ENCODE measurements at places on chromosomes 1 and 21.

- DNase-seq: no peak
Measured at GRCh38 chr1:31691951-31692350, 11.9 kb downstream of the COL16A1 start.

DNA sequence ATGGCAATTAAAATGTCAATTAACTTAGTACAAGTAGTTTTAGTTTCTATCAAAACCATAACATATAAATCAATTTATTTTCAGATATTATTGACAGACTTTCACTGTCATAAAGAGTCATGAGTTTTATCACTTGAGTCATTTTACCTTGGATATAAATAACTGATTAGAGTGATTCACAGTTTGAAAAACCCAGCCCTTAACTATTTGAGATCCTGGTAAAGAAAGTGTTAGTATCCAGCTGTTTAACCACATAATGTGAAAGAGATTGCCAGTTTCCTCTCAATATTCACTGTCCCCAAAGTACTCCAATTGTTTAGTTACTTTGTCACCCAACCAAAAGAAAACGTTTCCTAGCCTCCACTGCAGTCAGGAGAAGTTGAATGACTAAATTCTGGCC, 91.3 kb downstream of the UCHL5 start:
- DNase-seq: no peak

DNA sequence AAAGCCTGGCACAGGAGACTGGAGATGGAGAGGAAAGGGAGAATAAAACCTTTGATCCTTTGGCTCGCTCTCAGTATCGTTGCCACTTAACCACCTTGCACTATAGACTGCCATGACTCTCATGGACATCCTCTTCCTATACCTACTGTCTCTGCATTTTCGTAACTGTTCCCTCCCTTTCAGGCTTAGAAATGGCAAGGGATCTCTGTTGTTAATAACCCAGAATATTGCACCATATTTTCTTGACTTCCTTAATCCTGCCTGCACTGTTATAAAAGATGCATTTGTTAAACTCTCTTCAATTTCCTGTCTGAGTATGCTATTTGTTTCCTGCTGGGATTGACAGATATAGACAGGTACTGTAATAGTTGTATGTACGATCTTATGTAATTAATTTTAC, 38.6 kb downstream of the CYYR1 start:
- DNase-seq: no peak

- no peak for DNase-seq
Measured at GRCh38 chr1:153614906-153615305, 1.2 kb downstream of the S100A14 start.

DNA sequence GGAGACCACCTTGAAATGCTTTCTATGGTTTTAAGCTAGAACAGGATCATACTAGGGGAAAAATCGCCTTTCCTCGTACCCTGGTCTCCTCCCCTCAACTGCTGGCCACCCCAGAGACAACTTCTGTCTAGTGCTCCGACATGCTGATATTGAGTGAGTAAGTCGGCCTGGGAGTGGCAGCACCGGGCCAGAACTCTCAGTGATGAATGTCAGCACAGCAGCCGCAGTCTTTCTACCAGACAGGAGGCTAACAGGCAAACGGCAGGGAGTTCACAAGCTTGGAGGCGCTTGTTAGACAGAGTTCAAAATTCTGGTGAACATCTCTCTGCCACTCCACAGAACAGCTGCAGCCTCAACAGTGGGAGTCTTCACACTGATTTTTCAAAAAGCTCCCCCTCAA, 716.9 kb downstream of the ADGRL2 start:
- DNase-seq: no peak

- DNase-seq: peak; percentile 13
Measured at GRCh38 chr1:39711966-39712340, 20.7 kb upstream of the HPCAL4 start.

- DNase-seq: no peak
Measured at GRCh38 chr21:39531840-39532239, 80.1 kb downstream of the SH3BGR start.

DNA sequence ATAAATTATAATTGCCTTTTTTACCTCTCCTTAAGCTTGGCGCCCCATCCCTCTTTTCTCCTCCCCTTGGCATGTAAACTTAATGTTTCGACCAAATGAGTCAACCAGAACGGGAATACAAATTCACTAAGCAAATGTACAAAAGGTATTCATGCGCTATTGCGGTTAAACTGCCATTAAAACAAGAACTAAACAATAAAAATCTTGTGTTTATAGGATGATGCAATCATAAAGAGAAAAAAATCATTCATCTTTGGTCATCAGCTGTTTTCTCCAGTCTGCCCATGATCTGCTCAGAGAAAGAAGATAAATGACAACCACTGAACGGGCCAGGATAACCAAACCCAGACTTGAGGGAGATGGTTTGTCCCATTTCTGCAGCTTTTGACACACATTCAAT, 534.2 kb upstream of the PLXNA2 start:
- DNase-seq: no peak

- no peak for DNase-seq
Measured at GRCh38 chr1:203789966-203790365, 5.5 kb upstream of the ZBED6 start.

GRCh38 chr1:155032886-155033285, 695 bp downstream of the DCST2 start:
- DNase-seq: no peak

- no peak for DNase-seq
Measured at GRCh38 chr1:161096015-161096414, 2.1 kb upstream of the KLHDC9 start.

GRCh38 chr1:10432910-10433700, 2.9 kb downstream of the CENPS start:
- DNase-seq: no peak

- DNase-seq: no peak
Measured at GRCh38 chr21:44872649-44873355, 688 bp downstream of the PTTG1IP start.

- DNase-seq: no peak
Measured at GRCh38 chr21:16570856-16571255, 841.1 kb downstream of the USP25 start.

GRCh38 chr1:218845589-218845988, 328.1 kb upstream of the LYPLAL1 start:
- DNase-seq: no peak

- no peak for DNase-seq
Measured at GRCh38 chr1:15786581-15786980, 20.9 kb downstream of the UQCRHL start.

- DNase-seq: no peak
Measured at GRCh38 chr1:30323352-30323751, 400.0 kb downstream of the MATN1 start.

DNA sequence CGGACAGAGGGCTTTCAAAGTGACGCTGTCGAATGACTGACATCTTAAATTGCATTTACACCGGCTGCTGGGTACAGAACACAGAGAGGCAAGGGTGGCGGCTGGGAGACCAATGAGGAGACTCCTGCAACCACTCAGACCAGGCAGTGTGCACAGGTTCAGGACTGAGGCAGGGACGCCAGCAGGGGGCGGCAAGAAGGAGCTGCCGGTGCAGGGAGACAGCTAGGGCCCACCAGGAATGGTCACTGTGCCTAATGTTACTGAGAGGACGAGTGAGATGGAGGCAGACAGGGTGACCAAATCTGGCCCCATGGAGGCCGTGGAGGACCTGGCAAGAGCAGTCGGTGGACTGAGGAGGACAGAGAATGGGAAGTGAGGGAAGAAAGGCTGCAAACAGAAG, 23.5 kb downstream of the GLIS1 start:
- no peak for DNase-seq

GRCh38 chr1:233295975-233296322, 424 bp upstream of the PCNX2 start:
- DNase-seq: no peak

- DNase-seq: no peak
Measured at GRCh38 chr1:53349968-53350852, 22.3 kb upstream of the LRP8 start.

DNA sequence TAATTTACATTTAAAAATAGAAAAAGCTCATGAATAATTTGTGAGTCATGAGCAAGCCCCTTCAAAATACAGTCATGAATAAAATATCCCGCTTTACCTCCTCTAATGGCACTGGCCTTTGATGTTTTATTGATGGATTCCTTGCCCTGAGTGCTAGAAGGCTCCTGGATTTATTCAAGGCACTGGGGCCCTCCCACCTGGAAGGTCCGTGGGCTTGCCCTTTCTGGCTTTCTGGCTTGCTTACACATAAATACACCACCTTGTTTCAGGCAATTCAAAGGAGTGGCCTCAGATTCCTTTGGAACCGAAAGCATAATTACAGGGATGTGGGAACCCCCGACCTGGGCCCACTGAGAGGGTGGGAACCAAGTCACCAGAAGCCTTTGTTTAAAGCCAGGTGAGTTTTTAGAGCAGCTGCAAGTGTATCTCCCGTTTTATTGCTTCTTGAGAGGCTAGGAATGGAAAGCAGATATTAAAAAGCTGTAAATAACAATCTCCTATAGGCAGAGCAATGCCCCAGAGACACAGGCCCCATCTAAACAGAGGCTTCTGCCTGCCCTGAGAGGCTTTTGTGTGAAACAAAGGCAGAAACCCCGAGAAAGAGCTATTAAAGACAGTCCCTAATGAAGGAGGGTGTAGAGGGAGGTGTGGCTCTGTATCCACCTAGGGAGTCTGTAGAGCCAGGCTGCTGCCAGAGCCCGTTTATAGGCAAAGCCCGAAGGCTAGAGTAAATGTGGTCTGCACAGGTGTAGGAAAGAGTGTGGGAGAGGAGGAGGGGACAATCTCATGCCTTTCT, 126.4 kb downstream of the FAM78B start:
- DNase-seq: no peak

DNA sequence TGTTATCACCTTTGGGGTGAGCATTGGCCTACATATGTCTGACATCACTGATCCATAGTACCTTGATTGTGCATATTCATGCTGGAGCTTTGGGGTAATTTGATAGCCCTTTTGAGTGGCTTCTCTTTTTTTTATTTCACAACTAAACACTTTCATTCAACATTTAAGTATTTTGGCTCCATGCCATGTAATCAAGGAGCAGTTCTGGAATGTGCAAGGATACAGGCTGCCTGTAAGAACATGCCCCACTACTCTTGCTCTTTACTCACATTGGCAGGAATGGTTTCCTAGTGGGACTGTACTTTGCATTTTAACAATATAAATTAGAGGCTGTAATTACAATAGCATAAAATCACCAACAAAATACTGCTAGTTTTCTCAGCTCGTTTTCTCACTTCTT, 300.7 kb upstream of the SPAG17 start:
- DNase-seq: no peak

DNA sequence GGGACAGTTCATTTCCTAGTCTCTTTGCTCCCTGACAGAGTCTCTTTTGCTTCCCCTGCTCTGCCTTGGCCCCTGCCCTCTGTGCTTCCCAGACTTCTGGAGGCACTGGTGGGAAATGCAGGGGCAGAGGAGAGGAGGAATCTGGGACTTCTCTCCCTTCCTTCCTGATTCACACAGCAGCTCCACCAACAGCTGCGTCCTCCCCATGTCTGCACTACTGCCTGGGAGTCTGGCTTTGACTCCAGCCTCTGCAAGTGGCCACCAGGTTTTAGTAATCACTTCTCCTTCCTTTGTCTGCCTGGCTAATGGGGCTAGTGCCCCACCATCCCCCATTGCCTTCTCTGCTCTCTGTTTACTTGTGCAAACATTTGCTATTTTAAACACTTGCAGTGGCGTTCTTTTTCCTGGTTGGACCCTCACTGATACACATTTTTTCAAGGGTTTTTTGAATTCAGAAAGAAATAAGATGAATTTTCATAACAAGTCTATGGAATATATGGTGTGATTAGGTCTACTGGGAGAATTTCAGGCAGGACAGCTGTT, 21.9 kb downstream of the FASLG start:
- DNase-seq: no peak

- no peak for DNase-seq
Measured at GRCh38 chr1:167800251-167800650, 78.5 kb downstream of the MPZL1 start.

GRCh38 chr1:85661767-85662166, 46.5 kb downstream of the ZNHIT6 start:
- DNase-seq: no peak

GRCh38 chr21:45551316-45551715, 9.1 kb upstream of the SLC19A1 start:
- no peak for DNase-seq

All from vagina (tissue), 2 donors.